Pancreas (tissue), 10 donors: ENCODE measurements at places on chromosomes 12 and 14. TPM values are rescaled to one million over a fixed set of nuclear protein-coding genes. Genes with fewer than 3 reads are reported as not detected.

The AVPR1A gene
- 1.1 TPM for total RNA-seq

The EPYC gene
- not detected for total RNA-seq

The HVCN1 gene
- 0.95 TPM for total RNA-seq

The CELA1 gene
- total RNA-seq, result not detected

The SYNDIG1L gene
- not detected for total RNA-seq

The AKAP6 gene
- 2.1 TPM for total RNA-seq

The HOXC6 gene
- total RNA-seq, result 0.41 TPM

The AKT1 gene
- 70.0 TPM for total RNA-seq

The FAM186B gene
- total RNA-seq, result 0.50 TPM

The ALDH1L2 gene
- total RNA-seq, result 32.2 TPM

The JAG2 gene
- 9.9 TPM for total RNA-seq

The IAPP gene
- 16.9 TPM for total RNA-seq

The SLC2A14 gene
- total RNA-seq, result 6.2 TPM

The MYF5 gene
- total RNA-seq, result not detected

The ASB8 gene
- total RNA-seq, result 19.2 TPM

The RDH16 gene
- 0.35 TPM for total RNA-seq

The KLHDC1 gene
- 2.6 TPM for total RNA-seq

The NANOG gene
- 0.09 TPM for total RNA-seq

The MMAB gene
- total RNA-seq, result 16.5 TPM

The TGM1 gene
- 2.3 TPM for total RNA-seq

The CLEC4C gene
- not detected for total RNA-seq

The FAM222A gene
- 4.3 TPM for total RNA-seq

The GNB3 gene
- 1.8 TPM for total RNA-seq

The TTC8 gene
- 6.1 TPM for total RNA-seq

The PTGDR gene
- 0.29 TPM for total RNA-seq

The TC2N gene
- 149 TPM for total RNA-seq

The KLRC4 gene
- not detected for total RNA-seq

The PMCH gene
- not detected for total RNA-seq

The OR10AD1 gene
- not detected for total RNA-seq
